HFF-Myc (cell line): ENCODE measurements at places on chromosomes 1 and 21.
A peak's percentile ranks its signal among the peaks of the same experiment; 100 is the strongest.

DNA sequence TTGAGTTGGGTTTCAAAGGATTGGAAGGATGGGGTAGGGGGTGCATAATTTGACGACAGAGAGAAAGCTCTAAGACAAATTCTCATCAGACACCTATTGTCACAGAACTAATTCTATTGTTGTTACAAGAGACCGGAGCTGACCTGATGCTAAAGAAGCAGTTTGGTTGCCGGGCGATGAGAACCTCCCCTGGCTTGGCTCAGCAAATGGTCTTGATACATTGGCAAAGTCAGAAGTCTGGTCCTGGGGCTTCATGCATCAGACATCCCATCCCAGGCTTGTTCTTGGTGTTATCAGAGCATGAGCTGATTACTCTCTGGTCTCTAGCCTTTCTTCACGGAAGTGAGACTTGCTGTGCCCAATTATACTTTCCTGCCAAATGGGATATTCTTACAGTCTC, 15.4 kb downstream of the TRIM67 start:
- DNase-seq = no peak

GRCh38 chr1:175015243-175015642, 8.0 kb downstream of the MRPS14 start:
- no peak for DNase-seq

DNA sequence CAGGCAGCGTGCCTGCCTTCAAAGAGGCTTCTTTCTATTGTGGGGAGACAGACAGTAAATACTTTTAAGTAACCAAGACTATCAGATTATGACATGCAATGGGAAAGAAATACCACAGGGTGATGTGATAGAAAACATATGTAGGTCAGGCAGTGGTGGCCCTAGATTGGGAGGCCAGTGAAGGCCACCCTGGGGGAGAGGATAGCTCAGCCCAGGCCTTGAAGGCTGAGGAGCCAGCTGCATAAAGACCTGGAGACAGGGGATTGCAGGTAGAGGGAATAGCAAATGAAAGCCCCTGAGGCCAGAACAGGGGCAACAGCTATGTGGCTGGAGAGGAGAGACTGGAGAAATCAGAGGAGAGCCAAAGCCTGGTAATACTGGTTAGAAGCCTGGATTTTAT, 4.0 kb downstream of the SOX13 start:
- no peak for DNase-seq

GRCh38 chr1:162536511-162536910, 25.0 kb upstream of the UAP1 start:
- DNase-seq = peak; percentile 74

DNA sequence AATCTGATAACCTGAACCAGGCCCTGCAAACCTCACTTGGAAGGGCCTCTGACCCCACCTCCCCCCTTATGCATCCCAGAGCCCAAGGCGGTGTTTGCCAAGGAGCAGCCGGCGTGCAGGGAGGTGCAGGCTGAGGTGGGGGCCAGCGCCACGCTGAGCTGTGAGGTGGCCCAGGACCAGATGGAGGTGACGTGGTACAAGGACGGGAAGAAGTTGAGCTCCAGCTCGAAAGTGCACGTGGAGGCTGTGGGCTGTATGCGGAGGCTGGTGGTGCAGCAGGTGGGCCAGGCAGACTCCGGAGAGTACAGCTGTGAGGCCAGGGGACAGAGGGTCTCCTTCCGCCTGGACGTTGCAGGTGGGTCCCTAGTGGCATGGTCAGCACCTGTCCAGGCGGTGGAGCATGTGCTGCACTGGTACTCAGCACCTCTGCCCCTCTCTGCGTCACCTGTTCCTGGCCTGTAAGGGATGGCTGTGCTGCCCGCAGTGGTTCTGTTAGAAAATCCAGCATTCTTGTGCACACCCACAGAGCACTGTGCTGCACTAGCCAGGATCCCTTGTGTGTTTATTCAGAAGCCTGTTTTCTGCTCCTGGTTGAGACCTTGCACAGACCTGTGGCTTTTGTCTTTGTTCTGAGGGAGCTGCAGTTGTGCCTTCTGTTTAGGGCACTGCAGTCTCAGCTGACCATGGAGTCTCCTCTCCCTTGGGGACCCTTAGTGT, 11.6 kb downstream of the OBSCN start:
- DNase-seq = no peak

DNA sequence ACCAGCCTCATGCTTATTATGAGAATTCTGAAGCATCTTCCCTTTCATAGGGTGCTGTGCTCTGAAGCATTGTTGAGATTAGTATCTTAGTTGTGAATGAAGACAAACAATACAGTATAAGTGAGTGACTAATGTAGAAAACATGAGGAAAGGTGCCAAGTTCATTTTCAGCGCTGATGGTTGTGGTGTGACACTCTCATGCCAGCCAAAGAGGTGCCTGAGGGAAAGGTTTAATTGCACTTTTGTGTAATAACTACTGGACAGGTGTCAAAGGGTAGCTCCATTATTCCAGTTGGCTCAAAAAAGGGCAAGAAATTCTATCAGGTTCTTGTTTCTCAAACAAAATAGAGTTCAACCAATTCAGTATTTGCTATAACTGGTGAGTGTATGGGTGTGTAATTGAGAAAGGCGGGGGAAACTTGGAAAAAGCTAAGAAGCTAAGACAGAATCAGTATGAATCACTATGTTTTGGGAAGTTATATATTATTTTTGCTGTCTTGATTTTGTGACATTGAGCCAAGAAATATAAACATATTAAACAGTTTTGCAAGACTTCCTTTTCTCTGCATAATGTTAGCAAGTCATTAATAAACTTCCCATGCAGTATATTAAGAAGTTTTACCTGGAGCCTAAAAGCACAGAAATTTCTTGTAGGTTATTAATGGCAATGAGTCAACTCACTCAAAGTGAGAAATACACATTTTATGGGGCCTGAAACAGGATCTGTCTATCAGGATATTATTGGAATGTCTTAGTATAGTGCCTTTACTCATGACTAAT, 31.8 kb downstream of the KCNK2 start:
- DNase-seq = peak; percentile 56

DNA sequence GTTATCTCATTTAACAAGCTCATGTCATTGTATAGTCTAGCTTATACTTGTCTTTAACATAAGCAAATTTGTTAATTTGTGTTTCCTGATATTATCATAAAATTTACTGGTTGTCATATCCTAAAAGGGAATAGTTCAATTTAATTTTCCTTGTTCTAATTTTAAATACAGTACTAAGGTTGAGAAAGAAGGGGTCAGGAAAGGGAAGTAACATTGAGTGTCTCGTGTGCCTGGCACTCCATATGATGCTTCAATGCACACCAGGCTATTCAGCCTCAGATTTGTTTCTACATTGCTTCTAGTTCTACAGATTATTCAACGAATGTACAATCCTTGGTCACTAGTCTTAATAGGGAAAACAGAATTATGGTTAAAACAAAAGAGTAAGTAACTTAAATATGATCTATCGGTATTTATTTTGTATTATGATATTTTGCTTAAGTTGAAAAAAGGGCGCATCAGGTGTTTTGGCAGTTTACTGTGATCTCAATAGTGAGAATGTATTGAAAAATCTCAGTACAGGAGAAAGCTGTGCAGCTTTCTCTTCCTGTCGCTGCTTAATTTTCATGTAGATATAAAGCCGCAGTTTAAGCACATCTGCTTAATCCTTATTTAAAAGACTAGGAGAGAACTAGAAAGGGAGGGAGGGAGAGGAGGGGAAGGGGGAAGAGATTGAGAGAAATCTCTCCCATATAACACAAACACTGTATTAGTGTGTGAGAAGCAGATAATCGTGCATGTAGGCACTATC, 13.0 kb downstream of the PTPRC start:
- DNase-seq = no peak
